Trophoblast cell (in vitro differentiated cells and primary cell): ENCODE measurements at places on chromosomes 2 and 18.

- no peak for DNase-seq
Observed at GRCh38 chr2:181817509-181817908, 74.0 kb upstream of the ITPRID2 start.

DNA sequence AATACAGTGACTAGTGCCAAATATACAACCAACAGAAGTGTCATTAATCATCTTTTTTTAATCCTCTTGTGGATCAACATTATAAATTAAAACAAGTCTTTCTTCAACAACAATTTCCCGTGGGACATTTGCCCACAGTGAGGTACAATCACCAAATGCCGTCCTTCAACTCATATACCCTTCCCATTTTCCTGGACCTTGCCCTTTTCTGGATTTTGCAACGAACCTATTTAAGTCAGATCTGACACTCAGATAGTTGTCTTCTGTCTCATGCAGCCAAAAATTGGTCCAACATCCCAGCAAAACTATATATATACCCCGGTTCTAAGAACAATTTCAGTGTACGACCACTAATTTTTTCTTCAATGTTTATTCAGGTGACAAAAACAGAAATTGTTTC, 324.0 kb downstream of the DSEL start:
- no peak for DNase-seq

- no peak for DNase-seq
Observed at GRCh38 chr2:46902465-46902864, 13.1 kb downstream of the MCFD2 start.

- no peak for DNase-seq
Observed at GRCh38 chr2:217742841-217743240, 260.0 kb downstream of the TNS1 start.

DNA sequence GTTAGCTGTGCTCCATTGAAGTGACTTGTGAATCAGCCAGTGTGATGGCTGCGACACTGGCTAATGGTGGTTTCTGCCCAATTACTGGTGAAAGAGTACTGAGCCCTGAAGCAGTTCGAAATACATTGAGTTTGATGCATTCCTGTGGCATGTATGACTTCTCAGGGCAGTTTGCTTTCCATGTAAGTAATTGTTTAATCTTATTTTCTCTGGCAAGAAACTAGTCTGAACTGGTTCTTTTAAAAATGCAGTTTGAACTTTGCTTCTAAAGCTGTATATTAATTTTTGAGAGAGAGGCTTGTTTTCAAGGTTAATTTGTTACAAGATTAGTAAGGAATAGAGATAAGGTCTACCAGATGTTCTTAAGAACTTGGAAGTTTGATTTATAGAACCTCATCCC, 46.7 kb downstream of the GLS start:
- peak; percentile 59 for DNase-seq

DNA sequence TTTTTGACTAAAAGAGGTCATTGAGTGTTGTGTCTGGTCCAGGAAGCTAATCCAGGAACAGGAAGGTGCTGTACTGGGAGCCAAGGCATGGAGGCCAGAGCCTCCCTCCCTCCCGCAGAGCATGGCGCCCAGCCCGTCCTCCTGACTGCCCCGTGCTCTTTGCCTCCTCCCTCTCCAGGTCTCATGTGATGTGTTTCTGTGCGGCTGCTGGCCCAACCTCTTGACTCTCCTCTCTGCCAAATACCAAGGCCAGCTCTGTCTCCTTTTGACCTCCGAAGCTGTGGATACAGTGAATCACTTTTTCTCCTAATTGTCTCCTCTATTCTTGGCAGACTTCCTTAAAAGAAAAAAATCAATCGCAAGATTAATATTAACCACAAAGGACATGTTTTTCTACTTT, 284.1 kb downstream of the PHLPP1 start:
- no peak for DNase-seq

- no peak for DNase-seq
Observed at GRCh38 chr2:240237609-240238174, 97.2 kb upstream of the OTOS start.

DNA sequence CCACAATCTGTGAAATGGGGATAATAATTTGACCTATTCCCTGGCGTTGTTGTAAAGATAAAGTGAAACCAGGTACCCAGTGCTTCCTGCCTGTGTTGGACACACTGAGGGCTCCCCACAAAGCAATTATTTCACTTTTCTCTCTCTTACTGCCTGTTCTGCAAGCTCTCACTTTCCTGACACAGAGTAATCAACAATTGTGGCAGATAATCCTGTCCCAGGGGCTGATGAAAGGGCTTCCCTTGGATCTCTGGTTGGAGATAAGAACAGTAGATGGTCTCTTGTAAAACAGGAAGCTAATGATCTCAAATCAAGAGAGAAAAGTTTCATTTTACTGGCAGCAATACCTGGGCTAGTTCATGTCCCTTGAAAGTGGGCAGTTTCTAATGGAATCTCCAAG, 190.4 kb upstream of the EPHA4 start:
- DNase-seq: no peak

- peak; percentile 21 for DNase-seq
Observed at GRCh38 chr2:45554073-45554741, 56.9 kb downstream of the SRBD1 start.

DNA sequence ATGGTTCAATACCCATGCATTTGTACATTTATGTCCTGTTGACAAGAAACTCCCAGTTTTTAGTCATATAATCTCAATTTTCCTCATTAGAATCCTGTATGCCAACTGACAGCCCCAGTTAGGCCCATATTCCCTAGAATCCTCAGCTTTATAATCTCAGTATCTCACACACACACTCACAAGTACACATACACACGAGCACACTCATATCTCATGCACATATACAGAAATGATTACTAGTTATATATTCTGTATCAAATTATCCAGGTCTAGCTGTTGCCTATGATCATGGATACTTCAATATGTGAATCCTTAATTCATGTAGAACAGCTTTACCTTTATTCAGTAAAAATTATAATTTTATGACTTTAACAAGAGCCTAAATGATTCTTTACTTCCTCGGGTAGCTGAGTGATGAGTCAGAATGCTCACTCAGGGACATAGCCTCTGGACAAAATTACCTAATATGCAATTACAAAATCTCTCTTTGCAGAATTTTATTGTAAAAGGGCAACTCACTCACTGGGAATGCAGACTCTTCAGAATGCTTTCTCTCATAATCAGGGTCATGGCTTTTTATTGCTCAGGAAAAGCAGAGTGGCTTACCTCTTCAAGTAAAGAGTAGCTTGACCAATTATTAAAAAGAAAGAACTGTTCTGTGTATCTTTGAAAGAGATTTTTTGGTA, 193.6 kb upstream of the PIK3C3 start:
- DNase-seq: peak; percentile 98

DNA sequence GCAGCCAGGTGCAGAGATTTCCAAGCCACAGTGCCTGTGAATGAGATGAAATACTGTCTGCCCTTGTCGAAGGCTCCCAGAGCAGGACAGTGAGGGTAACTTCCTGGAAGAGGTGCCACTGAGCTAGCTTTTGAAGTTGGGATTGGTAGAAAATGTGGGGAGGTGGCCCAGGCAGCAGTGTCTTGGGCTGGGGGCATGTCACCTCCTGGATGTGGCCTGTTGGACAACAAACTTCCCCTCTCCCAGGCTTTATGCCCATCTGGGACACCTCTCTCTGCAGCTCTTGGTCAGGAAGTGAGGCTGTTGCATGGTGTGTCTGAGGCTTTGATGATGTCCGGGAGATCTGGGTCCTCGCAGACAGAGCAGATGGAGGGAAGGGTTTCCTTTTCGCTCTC, 151.4 kb downstream of the DYSF start:
- DNase-seq: no peak
